ENCODE measurements at places on chromosomes 12 and 14.

GRCh38 chr12:122079532-122080081, 1.1 kb downstream of the MLXIP start:
- no peak for DNase-seq

- DNase-seq, result no peak
These were observed 86.2 kb upstream of the MYL2 start for GRCh38 chr12:111006621-111007020.

- peak; percentile 73 for DNase-seq
These were observed 43.0 kb upstream of the GNPNAT1 start for GRCh38 chr14:52834440-52834842.

- DNase-seq, result peak; percentile 51
These were observed 594 bp downstream of the ZCCHC8 start for GRCh38 chr12:122499991-122500684.

DNA sequence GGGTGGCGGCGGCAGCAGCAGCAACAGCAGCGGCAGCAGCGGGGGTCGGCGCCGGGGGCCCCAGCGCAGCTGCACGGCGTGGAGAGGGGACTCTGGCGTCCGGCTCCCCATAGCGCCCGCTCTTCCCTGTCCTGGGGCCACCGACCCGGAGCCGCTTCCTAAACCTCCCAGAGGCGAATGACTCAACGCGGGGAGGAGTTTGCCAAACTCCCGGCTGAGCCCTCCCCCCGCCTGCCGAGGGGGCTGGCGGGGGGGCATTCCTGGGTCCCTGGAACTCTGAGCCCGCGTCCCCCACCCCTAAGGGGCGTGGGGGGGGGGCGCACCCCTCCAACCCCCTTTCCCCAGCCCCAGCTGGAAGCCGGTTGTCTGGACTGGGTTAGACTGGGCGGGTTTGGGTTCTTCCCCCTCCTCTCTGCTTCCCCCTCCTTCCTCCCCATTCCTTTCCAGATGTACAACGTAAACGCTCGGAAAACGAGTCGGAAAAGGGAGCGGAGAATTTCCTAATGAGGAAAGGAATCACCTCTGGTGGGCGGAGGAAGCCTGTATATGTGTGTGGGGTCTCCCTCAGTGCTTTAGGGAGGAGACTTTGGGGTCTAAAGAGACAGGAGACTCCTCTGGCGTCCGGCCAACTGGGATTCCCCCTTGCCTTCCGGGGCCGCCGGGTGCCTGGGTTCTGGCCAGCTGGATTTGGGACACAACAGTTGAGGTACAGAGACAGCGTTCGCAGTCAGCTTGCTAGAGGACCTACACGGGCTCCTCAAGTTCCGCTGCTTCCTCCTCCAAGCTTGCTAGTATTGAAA, at the start of gene ITGA5:
TSS of gene ITGA5 (minus strand) at position 179 of the 800 bp plus-strand sequence. CDS start at position 111, 68 bp downstream.
- no peak for DNase-seq

DNA sequence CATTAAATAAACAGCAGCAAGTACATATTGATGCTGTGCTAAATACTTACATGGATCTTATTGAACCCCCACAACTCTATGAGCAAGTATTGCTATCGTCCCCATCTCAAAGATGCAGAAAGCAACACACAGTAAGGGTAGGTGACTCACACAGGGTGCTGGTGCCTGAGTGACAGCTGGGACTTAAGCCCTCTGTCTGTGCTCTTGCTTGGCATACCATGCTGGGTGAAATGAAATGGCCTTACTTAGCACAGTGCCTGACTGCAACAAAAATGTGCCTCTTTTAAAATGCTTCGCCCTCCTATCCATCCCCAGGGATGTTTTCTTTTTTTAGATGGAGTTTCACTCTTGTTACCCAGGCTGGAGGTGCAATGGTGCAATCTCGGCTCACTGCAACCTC, 788 bp downstream of the TEX52 start:
- DNase-seq, result no peak

DNA sequence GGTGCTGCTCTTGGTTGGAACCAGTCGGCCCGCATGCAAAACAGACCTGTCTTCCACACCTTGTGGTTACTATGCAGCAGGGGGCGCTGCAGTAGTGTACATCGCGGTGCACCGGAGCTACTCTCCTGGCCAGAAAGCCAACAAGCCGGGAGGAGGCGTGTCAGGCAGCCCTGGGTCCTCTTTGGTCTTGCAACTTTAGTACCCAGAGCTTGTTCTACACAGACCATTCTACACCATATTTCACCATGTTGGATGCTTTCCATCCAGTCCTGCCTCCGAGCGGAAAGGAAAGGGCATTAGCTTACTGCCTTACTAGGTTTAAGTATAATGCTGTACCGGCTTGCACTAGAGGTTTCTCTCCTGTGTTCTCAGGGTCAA, 927 bp upstream of the TMTC2 start:
- DNase-seq, result peak; percentile 95

DNA sequence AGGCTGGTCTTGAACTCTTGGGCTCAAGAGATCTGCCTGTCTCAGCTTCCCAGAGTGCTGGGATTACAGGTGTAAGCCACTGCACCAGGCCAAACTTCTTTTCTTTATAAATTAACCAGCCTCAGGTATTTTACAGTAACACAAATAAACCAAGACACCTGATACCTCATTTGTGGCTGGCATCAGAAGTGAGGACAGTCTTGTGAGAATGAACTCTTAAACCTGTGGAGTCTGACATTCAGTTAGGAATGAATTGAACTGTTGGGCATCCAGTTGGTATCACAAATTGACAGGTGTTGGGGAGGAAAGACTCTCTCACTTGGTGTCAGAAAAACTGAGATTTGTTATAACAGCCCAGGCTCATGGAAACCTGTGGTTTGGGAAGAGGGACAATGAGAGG, 120.5 kb downstream of the DENND5B start:
- no peak for DNase-seq

GRCh38 chr12:105561546-105562198, 231.2 kb downstream of the C12orf75 start:
- no peak for DNase-seq

- no peak for DNase-seq
These were observed 75.0 kb upstream of the DYNC1H1 start for GRCh38 chr14:101889366-101889765.

GRCh38 chr14:22885975-22886374, 3.0 kb downstream of the REM2 start:
- no peak for DNase-seq

DNA sequence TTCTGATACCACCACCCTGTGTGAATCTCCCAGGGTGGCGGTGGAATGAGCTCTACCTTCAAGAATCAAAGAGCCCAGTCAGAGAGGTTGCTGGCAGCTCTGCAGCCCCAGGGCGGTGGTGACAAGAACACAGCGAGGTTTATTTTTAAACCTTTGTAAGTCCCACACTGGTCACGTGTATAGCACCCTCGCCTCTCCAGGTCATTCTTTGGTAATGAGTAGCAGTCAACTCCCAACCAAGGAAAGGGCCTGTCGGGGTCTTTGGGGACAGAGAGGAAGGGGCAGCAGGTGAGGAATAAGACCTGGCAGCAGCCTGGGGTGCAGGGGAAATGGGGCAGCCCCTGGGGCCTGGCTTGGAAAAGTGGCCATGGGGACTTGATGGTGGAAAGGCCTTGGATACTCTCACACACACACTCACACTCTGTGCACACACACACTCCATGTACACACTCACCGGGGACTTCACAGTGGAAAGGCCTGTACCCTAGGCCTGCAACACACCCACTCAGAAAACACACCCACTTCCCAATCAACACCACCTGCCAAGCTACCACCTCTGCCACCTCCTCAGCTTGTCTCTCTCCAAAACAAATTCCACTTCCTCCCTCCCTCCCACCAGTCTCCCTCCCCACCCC, 178.6 kb downstream of the DPF3 start:
- DNase-seq, result no peak

DNA sequence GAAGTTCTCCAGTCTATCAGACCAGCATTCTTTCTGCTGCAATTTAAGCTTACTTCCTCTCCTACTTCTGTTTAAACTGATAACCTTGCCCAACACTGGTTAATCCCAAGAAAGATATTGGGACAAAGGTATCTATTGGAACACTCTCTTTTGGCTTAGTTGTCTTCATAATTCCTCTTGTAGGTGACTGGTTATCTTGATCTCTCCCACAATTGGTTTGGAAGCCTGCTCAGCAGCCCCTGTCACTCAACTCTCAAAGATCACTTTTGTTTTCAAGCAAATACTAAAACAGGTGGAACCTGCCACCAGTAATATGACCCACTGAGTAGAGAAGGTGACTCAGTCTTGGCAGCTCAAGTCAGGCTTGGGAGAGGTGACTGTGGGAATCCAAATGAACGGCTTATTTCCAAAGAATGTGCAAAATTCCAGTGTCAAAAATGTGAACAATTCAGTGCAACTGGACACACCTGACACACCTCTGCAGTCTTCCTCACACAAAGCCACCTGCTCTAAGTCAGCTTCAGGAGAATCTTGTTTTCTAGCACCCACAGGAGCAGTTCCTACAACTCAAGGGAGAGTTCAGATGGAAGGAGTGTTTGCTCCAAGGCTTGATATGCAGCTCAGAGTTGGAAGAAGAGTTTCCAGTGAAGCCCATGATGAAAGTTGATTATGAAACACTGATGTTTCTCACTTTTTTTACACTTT, 83.2 kb upstream of the SLC38A2 start:
- no peak for DNase-seq

GRCh38 chr12:113114447-113115178, 20.9 kb downstream of the RASAL1 start:
- no peak for DNase-seq

DNA sequence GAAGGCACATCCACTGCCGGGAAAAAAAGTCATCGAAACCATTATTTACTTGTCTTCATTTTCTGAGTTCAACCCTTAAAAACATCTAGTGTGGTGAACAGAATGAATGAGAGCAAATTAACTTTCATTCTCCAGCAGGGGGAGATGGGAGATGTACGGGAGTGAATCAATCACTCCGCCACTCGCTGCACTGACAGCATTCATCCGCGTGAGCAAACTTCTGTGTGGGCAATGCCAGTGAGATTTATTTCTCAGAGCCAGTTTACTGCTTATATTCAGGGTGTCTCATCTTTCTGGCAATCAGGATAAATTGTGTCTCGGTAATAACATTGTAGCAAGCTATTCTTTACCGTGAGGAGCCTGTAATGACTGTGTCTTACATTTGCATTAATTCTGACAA, 463.6 kb upstream of the MIS18BP1 start:
- DNase-seq, result no peak

GRCh38 chr12:58479401-58479800, 440.9 kb downstream of the LRIG3 start:
- DNase-seq, result no peak

DNA sequence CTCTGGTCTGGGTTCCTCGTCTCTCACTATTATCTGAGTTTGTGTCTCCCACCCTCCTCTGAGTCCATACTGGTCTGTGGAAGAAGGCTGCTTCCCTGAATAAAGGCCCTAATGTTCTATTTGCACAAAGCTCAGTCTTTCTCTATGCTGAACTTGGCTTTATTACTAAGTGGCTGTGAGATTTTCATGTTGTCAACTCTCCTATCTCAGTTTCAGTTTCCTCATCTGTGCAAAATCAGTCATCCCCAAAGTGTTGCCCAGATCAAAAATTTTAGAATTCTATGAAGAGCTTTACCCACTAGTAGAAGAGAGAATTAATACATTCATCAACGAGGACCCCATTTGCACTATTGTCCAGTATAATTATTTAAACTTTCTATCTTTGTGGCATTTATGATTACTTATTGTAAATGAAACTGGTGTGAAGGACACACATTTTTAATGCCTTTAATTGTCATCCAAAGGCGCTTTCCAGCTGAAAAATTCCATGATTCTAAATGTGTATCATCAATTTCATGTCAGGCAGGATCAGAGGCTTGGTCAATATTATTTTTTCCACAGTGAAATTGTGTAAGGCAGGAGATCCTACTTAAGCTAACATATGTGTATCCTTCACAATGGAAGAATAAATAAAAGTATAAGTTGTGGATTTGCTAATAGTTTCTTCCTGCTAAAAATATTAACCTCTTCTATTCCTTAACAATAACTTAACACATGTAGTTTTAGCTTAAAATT, 79.1 kb upstream of the EEA1 start:
- no peak for DNase-seq

GRCh38 chr12:5114436-5114835, 70.8 kb downstream of the KCNA5 start:
- no peak for DNase-seq

- DNase-seq, result no peak
These were observed 13.4 kb downstream of the AKAP5 start for GRCh38 chr14:64478634-64479250.

- no peak for DNase-seq
These were observed 36.4 kb downstream of the PYM1 start for GRCh38 chr12:55891310-55891709.

DNA sequence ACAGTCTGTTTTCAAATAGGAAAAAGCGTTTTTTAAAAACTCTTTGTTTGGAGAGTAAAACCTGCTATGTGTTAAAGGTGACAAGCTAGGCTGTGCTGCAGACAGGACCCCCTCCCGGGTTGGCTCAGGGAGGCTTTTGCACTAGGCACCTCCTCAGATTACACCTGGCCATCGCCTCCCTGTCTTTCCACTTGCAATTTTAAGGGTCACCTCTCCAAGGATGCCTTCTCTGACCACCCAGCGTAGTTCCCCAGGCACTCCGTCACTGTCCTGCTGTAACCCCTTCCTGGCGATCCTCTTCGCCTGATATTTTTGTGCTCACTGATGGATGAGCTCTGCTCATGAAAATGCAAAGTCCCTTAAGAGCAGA, 80.7 kb downstream of the NTF3 start:
- DNase-seq, result no peak

- DNase-seq, result no peak
These were observed 35.6 kb downstream of the TMEM120B start for GRCh38 chr12:121748218-121748570.

DNA sequence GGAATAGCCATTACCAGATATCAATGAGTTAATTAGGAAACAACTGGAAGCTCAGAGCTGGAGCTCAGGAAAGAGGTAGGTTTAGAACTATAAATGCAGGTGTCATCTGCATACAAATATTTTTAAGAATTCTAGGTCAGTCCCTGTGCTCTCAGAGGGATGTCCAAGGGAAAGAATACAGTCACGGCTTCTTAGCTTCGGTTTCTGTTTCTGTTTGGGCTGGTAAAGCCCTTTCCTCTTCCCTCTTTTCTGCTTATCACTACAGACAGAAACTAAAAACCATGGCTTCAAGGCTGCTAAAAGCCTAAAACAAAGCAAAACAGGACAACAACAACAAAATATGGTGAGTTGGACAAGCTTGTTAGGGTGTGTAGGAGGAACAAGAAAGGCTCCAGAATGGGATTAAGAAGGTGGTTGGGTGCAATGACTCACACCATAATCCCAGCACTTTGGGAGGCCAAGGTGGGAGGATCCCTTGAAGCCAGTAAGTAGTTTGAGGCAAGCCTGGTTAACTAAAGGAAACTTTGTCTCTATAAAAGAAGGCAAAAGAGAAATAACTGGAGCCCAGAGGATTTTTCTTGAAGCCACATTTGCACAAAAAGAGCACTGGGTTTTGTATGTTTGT, 113.0 kb downstream of the SEC23A start:
- DNase-seq, result no peak

GRCh38 chr12:27064397-27065342, 17.7 kb downstream of the C12orf71 start:
- DNase-seq, result no peak

- no peak for DNase-seq
These were observed 26.8 kb upstream of the BDKRB2 start for GRCh38 chr14:96177766-96178375.

All from fibroblast of the conjunctiva (primary cell).